SJSA1 (cell line): ENCODE measurements at places on chromosomes 3 and 15. TPM values are rescaled to one million over a fixed set of nuclear protein-coding genes. Genes with fewer than 3 reads are reported as not detected.

DNA sequence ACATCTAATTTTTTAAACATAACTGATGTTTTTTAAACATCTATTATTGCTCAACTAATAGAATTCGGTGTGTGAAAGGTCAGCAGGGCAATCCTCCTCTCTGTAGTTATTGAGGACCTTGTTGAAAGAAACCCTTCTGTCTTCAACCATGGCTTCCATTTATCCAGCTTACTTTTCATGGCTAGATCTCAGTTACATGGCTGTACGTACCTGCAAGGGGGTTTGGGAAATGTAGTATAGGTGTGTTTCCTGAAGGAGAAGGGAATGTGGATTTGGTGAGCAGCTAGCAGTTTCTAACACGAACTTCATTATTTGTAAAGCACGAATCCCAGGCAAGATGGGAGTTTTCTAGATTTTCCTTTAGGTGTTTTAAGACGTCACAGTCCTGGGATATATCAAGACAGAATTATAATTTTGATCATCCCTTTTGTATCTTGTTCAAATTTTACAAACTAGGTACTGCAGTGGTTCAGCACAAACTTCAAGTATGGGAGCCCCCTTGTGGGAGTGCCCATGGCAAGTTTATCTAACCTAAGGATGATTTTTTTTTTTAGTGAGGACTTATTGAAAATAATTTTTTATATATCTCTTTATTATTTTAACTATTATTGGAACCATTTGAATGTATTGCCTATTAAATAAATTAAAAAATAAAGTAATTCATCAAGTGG, 41.6 kb downstream of the FBXL2 start:
- no peak for DNase-seq

ARF4 gene
- total RNA-seq: 242 and 283 TPM in 2 replicates

PRRT3 gene
- total RNA-seq: 0.25 and 0.58 TPM in 2 replicates

DNA sequence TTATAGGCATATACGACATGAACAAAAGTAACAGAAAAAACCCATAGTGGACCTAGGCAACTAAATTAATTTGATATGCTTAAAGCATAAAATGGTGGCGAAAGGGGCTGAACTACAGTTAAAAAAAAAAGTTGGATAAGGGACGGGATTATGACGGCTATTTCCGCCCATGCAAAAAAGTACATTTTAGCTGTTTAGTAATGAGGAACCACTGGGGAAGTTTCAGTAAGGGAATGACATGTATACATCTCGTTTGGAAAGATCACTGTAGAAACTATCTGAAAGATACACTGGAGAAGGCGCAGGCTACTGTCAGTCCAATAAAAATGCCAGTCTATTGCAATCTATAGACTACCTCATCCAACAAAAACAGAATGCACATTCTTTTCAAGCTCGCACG, 65.6 kb downstream of the ZNF148 start:
- no peak for DNase-seq

GLDN gene
- 0.32 TPM in 1 of 2 replicates, not detected in the other for total RNA-seq

CCDC9B gene
- 29.5 and 39.0 TPM in 2 replicates for total RNA-seq

SHC4 gene
- 1.0 and 2.9 TPM in 2 replicates for total RNA-seq

CCR4 gene
- not detected in 2 replicates for total RNA-seq

DNA sequence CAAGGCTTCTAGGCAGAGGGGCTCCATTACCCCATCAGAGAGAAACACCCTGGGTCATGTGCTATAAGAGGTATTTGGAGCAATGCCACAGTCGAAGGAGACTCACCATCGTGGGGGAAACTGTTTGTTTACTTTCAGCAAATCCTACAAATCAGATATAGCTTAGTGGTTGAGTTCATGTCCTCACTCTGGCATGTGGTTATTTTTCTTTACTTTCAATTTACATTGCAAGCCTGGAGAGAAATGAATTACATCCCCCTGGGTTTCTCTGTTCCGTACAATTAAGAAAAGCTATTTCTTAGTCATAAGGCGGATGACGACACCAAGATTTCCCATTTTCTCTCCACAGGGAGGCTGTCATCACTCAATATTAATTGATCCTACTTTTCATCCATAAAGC, 36.9 kb downstream of the RFTN1 start:
- peak; percentile 90 for DNase-seq

GRCh38 chr15:90300988-90301706, 35.7 kb downstream of the NGRN start:
- DNase-seq: peak; percentile 52

- DNase-seq: no peak
These were observed 7.2 kb downstream of the CLPX start for GRCh38 chr15:65177901-65178300.

DNA sequence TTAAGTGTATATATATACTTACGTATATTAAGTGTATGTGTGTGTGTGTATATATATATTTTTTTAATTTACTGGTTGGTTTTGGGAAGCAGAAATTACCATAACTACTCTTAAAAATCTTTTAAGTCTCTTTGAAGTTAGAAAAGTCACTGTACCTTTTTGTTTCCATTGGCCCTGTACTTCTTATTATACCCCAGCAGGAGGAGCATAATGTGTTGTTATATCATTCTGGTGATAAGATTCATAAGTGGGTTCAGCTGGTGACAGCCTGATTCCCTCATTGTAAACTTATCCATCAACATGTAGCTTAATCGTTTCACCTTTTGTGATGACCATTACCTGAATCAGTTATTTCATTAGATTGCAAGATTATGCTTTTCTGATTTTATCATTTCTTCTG, 30.8 kb downstream of the MLH1 start:
- DNase-seq: peak; percentile 14

DNA sequence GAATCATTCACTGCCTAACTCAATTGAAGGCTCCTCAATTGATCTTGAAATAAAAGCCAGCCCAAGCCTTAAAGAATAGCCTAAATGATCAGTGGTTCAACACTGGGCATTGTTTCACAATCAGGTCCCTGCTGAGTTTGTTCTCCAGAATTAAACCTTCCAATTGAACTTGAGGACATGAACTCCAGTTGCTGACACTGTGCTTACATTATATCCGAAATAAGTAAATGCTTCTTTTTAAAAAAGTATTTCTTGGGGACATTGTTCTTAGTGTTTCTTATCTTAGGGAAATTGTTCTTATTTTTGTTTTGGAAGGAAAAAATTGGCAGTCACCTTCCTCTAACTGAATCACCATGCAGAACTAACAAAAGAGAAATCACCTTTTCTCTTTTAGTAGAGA, 450.2 kb downstream of the RBMS3 start:
- no peak for DNase-seq

SAMMSON gene
- total RNA-seq: not detected in 2 replicates

WDR49 gene
- not detected in 2 replicates for total RNA-seq

STAC gene
- total RNA-seq: 24.1 and 29.1 TPM in 2 replicates

KIF9 gene
- 2.9 and 3.2 TPM in 2 replicates for total RNA-seq

HHLA2 gene
- not detected in 2 replicates for total RNA-seq

DNA sequence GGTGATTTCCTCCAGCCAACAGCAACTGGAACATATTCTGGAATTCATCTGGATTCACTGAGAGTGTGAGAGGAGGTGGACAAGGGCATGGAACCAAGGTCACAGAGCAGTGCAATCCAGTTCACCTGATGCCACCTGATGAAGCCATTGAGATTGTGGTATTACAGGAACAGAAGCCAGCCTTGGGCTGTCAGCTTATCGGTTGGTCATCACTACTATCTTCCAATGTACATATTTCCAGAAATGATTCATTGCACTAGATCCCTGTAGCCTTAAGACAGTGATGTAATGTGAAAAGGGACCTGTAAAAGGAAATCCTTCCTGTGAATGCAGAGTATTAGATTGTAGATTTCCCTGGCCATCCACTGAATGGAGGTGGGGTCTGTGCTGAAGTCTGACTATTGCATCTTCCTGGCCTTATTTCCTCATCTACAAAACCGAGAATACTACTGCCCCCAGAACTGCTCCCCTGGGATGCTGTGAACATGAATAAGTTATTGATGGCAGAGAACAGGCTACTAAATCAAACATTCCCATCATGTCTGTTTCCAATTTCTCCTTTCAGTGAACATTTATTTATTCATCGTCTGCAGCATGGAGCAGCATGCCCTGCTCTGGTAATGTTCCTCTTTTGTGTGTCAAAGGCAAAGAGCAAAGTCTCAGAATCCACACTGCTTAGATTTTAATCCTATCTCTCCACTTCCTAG, 47.4 kb upstream of the TPM1 start:
- no peak for DNase-seq

GRCh38 chr3:6679510-6679909, 181.4 kb upstream of the GRM7 start:
- no peak for DNase-seq

DNA sequence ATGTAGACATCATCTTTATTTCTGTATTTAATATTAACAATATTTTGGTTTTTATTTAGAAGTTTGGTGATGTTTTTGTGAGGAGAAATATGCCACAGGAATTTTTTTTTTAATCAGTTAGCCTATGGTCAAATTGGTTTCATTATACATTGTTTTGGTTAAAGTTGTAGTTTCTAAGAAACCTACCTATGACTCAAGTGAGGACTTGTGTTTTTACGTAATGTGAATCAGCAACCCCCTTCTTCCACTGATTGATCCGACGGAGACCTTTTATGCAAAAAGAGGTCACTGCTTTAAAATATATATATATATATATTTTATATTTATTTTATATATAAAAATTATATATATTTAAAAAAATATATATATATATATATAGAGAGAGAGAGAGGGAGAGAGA, 698.1 kb downstream of the FHIT start:
- DNase-seq: no peak

DNA sequence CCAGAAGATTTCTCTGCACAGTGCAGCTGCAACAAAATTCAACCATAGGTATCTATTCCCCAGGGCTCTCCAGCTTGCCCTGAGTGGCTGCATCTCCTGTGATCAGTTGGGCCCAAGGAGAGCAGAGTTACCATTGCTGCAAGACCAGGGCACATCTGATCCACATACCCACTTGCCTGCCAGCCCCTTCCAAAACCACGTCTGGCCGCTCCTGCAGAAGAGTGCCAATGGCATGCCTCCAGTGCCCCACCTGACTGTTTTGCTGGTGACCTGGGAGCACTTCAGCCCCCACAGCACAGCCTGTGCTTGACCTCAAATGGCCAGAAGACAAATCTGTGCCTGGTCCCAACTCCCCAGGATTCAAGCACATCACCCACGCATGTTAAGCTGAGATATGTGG, 526.1 kb upstream of the GBE1 start:
- no peak for DNase-seq

- DNase-seq: no peak
These were observed 67.4 kb downstream of the PIK3R4 start for GRCh38 chr3:130679218-130679617.

GRCh38 chr15:98439523-98439942, 208.8 kb upstream of the IGF1R start:
- no peak for DNase-seq

DUT gene
- total RNA-seq: 114 and 178 TPM in 2 replicates

- DNase-seq: no peak
These were observed 597.9 kb downstream of the PDCD6IP start for GRCh38 chr3:34396288-34396687.

GJD2 gene
- total RNA-seq: 0.08 TPM in 1 of 2 replicates, not detected in the other

USP3 gene
- total RNA-seq: 28.0 and 28.5 TPM in 2 replicates

DCLK3 gene
- not detected in 2 replicates for total RNA-seq

UROC1 gene
- total RNA-seq: not detected in 2 replicates

ATP8B4 gene
- total RNA-seq: 0.16 TPM in 1 of 2 replicates, not detected in the other

EXOG gene
- total RNA-seq: 9.0 and 11.7 TPM in 2 replicates

DNA sequence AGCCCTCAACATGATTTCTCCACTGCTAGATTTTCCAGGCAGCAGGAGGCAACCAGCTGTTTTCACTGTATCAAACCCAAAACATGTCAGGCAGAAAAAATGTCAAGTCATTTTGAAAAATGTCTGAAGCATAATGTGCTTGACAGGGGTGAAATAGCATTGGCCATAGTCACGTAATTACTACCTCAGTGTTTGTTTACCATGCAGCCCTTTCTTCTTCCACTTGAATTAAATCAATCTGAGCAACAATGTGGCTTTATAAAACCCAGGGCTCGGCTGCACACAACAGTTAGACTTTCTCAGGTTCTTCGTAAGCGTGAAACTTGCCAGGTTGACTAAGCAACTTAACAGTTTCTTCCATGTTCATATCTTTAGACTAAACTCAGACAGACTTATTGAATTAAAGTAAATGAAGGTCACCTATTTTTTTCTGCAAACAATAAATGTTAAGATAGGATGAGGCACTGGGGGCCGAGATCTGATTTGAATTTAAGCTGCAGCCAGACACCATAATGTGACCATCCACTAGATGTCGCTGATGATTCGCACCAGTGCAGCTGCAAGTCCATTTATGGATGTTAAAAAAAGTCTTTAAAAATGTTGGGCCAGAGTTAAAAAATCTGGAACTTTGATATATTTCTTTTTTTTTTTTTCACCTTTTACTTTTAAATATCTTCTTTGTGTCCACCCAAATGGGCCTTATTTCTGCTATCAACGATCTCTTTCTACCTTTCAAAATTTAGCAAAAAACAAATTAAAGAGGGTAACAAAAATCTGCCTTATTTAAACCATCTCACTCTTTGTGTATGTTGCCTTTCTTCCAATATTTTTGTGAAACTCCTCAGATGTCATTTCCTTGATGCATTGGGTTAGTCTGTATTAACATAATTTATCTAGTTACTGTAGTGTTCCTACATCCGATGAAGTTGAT, 305.9 kb downstream of the CACNA2D3 start:
- peak; percentile 71 for DNase-seq

TRMT10C gene
- total RNA-seq: 28.4 and 29.2 TPM in 2 replicates

GRCh38 chr3:55675478-55675877, 188.4 kb upstream of the WNT5A start:
- DNase-seq: no peak

- DNase-seq: no peak
These were observed 65.9 kb upstream of the FEZF2 start for GRCh38 chr3:62439176-62439813.

GRCh38 chr3:151327571-151328198, 1.7 kb downstream of the P2RY13 start:
- peak; percentile 38 for DNase-seq

ARGFX gene
- total RNA-seq: not detected in 2 replicates

DNA sequence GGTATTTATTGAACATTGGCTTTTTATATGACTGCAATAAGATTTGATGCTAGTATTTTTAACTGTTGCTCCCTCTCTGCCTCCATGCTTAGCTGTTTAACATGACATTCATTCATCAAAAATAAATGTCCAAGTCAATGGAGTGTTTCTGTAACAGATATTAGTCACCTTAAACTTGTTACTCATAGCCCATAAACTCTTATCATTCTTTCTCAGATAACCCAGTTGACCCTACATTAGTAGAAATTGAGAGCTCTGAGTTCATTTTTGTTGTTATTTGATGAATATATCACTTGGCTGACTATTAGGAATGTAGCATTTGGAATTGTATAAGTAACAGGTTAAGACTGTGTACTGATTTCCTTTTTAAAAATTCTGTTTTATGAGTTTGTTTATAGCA, 201.1 kb downstream of the UBE2E2 start:
- no peak for DNase-seq

- peak; percentile 52 for DNase-seq
These were observed 65.8 kb upstream of the GSK3B start for GRCh38 chr3:120160050-120160449.

DNA sequence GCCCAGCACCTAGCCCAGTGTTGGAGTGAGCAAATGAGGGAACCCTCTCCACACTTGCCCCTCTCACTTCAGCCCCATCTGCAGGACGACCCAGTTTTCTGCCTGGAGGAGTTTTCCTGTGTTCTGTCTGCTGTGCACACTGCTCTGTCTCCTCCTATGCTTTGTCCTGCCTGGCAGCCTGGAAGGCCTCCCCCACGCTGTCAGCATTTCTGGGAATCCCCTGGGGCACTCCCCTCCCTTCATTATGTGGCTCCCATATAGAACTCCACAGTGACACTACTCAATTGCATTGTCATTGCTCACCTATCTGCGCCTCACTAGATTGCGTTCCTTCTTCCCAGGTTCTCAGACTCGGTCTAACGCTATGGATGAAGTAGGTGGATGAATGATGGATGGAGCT, 13.9 kb downstream of the CLSTN2 start:
- no peak for DNase-seq

GRCh38 chr3:156553705-156554356, 1.1 kb downstream of the SSR3 start:
- DNase-seq: no peak
